NCI-H460 (cell line): ENCODE measurements at places on chromosomes 1 and 21. TPM values are rescaled to one million over a fixed set of nuclear protein-coding genes. Genes with fewer than 3 reads are reported as not detected.
A peak's percentile ranks its signal among the peaks of the same experiment; 100 is the strongest.

DNA sequence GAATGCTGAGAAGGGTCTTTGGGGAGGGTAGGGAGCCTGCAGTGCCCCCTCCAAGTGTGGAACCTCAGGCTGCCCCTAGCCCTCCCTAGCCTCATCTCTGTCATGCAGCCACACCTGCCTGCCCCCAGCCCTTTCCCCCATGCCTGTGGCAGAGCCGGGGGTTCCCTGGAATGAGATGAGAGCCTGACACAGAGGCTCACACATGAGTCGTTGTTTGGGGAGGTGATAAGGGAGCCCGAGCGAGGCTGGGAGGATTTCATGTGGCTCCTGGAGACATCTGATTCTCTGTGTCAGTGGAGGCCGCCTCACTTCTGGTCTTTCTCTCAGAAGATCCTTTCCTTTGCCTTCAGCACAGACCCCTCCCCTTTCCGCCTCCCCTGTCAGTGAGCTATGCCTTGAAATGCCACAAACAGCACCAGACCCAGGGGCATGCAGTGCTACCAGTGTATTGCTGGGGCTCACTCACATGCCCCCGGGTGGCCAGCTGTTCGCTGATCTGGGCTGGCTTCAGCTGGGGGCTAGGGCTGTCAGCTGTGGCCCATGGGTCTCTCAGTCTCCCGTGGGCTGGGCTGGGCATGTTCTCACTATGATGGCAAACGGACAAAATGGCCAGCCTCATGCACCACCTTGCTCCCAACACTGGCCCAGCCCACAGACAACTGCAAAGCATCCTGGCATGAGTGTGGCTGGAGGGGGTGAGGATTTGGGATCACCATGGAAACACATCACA, 102.6 kb downstream of the AJAP1 start:
- no peak for DNase-seq

DNA sequence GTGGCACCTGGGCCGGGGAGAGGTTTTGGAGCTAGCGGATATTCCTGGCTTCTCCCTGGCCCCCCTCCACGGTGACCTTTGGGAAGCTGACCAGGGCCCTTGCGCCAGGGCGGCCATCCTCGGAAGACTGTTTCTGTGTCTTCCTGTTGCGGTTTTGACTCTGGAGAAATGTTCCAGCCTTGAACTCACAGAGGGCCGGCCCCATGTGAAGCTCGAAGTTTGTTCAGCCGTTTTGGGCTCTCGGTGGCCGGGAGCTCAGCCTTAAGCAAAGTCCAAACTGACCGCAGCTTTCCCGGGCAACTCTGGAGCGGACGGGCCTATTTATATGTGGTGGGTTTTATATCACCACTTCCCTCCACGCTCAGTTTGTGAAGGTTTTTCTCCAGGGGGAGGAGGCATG, 17.0 kb upstream of the WNT4 start:
- no peak for DNase-seq

DNA sequence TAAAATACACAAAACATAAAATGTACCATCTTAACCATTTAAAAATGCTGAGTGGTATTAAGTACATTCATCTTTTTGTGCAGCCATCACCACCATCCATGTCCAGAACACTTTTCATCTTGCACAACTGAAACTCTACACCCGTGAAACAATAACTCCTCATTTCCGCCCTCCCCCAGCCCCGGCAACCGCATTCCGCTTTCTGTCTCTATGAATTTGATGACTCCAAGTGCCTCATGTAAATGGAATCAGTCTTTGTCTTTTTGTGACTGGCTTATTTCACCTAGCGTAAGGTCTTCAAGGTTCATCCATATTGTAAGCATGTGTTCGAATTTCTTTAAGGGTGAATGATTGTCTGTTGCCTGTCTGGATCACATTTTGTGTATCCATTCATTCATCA, 37.2 kb downstream of the SCCPDH start:
- DNase-seq: no peak

The TFF1 gene
- total RNA-seq: not detected in 2 replicates

GRCh38 chr1:220382994-220383393, 110.7 kb upstream of the RAB3GAP2 start:
- no peak for DNase-seq

GRCh38 chr1:14842891-14843290, 244.4 kb downstream of the KAZN start:
- no peak for DNase-seq

The SYTL1 gene
- total RNA-seq: 0.37 TPM in 1 of 2 replicates, not detected in the other

The CXADR gene
- total RNA-seq: 22.6 and 25.8 TPM in 2 replicates

- DNase-seq: no peak
Measured at GRCh38 chr1:103002005-103002404, 106.3 kb downstream of the COL11A1 start.

DNA sequence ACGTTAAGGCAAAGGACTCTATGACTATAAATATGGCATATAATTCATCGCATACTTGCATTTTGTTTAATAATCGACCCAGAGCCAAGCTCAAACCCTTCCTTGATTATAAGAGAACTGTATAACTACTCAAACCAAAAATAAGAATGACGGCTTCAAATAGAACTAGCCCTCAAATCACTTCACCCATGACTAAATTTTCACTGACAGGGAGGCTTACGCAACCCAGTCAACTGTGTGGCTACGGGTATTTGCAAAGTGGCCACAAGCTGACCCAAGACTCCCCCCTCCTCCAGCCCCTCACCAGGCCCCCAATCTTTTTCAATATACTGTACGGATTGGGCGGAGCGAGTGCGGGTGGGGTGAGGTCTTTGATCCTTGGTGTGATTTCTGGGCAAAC, 268.3 kb downstream of the ASTN1 start:
- DNase-seq: no peak

GRCh38 chr1:91080650-91081049, 58.8 kb upstream of the ZNF644 start:
- DNase-seq: no peak

DNA sequence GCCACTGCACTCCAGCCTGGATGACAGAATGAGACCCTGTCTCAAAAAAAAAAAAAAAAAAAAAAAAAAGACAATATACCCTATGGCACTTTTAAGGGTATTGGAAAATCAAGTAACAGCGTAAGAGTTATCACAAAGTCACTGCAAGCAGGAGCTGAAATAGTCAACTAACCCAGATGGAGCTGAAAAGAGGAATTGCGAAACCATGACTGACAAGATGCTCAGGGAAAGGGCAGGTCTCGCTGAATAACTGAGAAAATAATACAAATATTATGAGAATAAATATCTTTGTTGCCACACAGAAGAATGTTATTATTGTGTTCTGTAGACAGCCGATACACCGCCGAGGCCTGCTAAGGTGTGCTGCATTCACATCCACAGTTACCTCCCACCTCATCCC, 17.8 kb downstream of the HLCS start:
- no peak for DNase-seq

DNA sequence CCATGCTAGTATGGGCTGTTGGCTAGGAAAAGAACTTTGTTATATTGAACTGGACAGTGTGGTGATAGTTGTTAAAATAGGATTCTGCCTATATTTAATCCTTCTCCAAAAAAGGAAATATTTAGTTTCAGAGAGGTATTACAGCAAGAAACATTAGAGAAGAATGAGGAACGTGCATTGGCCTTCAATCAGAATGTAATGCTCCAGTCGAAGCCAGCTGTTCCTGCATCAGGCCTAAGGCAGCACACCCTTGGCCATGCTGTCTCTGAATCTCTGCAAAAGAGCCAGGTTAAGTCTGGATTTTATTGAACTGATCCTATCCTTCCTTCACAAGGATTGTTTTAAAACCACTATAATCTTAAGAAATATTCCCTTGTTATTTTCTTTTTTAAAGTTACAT, 35.3 kb upstream of the RALGPS2 start:
- DNase-seq: no peak

The KANK4 gene
- total RNA-seq: 0.07 TPM in 1 of 2 replicates, not detected in the other

DNA sequence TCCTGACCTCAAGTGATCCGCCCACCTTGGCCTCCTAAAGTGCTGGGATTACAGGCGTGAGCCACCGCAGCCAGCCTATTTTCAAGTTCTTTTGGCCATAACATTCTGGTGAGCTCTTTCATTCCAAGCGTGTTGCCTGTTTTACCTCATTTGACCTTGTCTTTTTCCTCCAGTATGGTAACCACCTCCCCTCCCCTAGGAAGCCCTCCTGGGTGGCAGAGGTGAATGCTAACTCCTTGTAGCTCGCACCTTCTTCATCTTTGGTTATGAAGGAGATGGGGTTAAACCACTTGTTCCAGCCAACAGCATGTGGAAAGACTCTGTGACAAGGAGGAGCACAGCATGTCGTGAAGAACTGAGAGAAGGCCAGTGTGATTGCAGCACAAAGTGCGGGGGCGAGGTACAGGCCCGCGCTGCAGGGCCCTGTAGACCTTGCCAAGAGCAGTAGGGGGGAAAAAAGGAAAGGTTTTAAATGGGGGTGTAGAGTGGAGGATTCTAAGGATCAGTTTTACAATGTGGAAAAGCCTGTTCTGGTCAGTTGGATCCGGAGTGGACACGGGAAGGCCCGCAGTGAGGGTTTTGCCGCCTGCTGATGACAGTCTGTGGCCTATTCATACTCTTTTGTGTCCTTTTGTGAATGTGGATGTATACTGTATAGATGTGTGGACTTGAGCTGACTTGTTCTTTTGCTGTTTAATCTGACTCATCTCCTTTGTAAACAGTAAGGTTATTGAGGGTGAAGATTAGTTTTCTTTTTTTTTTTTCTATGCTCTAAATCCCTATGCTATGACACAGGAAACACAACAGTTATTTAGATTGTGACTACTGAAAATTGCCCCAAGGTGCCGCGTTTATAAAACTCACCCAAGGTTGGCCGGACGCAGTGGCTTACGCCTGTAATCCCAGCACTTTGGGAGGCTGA, 7.5 kb upstream of the ZNF436 start:
- peak; percentile 72 for DNase-seq

- DNase-seq: no peak
Measured at GRCh38 chr1:228182296-228183030, 16.9 kb downstream of the IBA57 start.

DNA sequence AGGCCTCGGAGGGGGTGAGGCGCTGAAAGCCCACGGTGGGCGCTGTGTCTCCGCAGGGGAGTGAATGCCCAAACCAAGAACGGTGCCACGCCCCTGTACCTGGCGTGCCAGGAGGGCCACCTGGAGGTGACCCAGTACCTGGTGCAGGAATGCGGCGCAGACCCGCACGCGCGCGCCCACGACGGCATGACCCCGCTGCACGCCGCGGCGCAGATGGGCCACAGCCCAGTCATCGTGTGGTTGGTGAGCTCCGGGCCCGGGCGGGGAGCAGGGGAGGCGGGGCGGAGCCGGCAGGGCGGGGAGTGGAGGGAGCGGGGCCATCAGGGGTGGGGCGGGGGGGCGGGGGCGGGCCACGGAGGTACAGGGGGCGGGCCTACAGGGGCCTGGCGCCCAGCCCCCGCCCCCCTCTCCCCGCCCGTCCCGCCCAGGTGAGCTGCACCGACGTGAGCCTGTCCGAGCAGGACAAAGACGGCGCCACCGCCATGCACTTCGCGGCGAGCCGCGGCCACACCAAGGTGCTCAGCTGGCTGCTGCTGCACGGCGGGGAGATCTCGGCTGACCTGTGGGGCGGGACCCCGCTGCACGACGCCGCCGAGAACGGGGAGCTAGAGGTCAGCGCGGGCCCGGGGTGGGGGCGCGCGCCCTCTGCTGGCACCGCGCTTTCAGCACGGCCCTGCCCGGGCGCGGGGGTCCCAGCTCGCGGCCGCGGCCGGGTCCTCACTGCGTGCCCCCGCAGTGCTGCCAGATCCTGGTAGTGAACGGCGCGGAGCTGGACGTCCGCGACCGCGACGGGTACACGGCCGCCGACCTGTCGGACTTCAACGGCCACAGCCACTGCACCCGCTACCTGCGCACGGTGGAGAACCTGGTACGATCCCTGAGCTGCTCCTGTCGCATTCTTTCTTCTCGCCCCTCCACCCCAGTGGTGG, 15.9 kb downstream of the ESPN start:
- peak; percentile 45 for DNase-seq

DNA sequence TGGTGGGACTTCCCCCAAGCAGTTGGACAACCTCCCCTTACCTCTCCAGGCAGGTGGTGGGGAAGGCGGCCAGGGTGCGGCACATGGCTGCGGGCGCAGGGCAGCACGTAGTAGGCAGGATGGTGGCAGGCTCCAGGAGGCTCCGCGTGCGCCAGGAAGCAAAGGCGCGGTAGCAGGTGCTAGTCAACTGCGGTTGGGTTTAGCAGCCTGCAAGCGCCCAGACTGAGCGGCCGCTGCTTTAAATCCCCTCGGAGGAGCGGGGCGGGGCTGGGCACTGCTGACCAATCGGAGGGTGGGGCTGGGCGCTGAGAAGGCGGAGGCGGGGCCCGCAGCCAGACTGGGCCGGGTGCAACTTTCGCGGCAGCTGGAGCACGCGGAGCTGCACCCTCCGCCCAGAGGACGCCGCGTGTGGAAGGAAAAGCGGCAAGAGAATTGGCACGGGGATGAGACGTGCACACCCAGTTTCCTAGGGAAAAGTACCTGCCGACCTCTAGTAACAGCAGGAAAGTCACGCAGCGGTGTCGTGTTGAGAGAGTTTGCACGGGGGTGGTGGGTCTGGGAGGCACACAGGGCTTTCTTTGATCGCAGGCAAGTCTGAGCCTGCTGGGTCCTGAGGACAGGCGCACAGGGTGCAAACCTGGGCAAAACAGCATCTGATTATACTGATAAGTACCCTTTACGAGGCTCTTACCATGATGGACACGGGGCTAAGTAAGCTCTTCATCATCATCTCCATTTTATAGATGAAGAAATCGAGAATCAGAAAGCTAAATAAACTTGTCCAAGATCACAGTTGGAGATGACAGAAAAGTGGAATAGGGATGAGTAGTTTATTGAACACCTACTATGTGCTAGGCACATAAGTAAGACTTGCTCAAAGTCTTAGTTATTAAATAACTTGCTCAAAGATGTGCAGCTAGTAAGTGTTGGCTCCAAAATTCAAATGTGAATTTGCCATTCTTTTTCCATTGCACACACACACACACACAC, at the start of gene RGS16:
RGS16 (minus strand) TSS at position 215 of the 990 bp plus-strand sequence; CDS start at position 85, 130 bp downstream.
- DNase-seq: peak; percentile 95

DNA sequence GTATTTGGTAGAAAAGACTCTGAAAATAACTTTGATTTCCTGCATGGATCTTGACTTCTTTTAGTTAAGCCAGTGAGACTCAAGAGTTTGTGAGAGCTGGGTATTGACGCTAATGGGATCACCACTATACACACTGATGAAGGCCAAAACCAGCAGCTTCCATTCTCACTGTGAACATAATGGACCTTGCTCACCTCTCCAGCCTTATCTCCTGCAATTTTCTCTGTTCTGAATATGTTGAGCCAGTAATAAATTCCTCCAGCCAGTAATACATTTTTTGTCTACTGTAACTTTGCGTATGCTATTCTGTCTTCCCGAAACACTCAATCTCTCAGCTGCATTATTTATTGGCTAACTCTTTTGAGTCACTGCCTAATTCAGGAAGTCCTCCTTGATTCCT, 111.6 kb upstream of the PPP2R5A start:
- DNase-seq: no peak

The S100A5 gene
- 0.30 TPM in 1 of 2 replicates, not detected in the other for total RNA-seq

GRCh38 chr1:220990427-220991339, 111.4 kb downstream of the HLX start:
- DNase-seq: peak; percentile 7

DNA sequence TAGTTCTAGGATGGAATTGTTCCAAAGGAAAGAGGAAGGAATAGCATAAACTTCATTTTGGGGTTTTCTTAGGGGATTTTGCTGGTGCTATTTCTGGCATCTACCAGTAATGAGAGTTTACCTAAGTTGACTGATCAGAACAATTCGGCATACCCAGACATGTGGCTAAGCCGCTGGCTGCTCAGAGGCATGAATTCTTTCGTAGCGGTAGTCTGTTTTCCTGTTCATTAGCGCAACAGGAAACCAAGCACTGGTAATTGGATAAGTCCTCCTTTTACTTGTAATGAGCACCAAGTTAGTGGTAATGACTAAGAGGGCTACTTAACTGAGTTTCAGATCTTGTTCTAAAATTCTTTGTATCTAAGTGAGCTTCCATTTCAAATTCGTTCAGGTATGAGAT, 38.6 kb downstream of the C21orf91 start:
- DNase-seq: no peak

- no peak for DNase-seq
Measured at GRCh38 chr1:111184663-111185062, 15.8 kb downstream of the DENND2D start.

The PCAT6 gene
- total RNA-seq: 0.46 and 0.52 TPM in 2 replicates
